ENCODE measurements at places on chromosomes 1 and 21. TPM values are rescaled to one million over a fixed set of nuclear protein-coding genes. Genes with fewer than 3 reads are reported as not detected.

Gene CDK18
- 1.4 TPM for total RNA-seq

Gene BRINP3
- total RNA-seq, result 3.6 TPM

Gene TSPAN2
- total RNA-seq, result 3.7 TPM

Gene PARP1
- 72.3 TPM for total RNA-seq

Gene ACTL8
- total RNA-seq, result not detected

Gene NBPF3
- 13.8 TPM for total RNA-seq

Gene MYOM3
- 0.32 TPM for total RNA-seq

Gene SLC50A1
- 25.0 TPM for total RNA-seq

Gene SHISA4
- total RNA-seq, result 21.9 TPM

Gene CDA
- 1.0 TPM for total RNA-seq

Gene LAD1
- 18.0 TPM for total RNA-seq

Gene UBXN10
- total RNA-seq, result 4.9 TPM

Gene B3GALT2
- 0.33 TPM for total RNA-seq

Gene LIN28A
- not detected for total RNA-seq

DNA sequence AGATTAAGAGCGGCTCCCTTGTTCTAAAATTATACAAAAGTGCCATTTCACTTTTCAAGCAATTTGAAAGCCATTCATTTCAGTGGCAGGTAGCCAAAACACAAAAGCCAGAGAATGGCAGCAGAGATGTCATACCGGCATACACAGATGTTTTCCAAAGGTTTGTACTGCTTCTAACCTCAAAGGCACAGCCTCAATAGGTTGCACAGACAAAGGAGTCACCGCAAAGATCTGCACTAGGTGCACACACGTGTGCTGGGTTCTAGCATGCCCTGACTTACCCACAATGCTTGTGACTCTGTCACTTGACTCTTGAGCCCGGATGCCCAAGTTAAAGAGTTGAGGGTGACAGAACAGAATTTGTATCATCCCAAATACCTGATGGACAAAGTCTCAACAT lies 448.9 kb upstream of the ADGRL2 start:
- no peaks in the 10 kb centered on the region for H3K4me1 ChIP-seq
- no peak overlapping the region for H3K27ac ChIP-seq
- no peak for DNase-seq
- H3K4me3 ChIP-seq, result no peak overlapping the region
- no peaks in the 10 kb centered on the region for H3K27me3 ChIP-seq

- no peak overlapping the region for H3K27ac ChIP-seq
- H3K27me3 ChIP-seq, result no peaks in the 10 kb centered on the region
- H3K4me3 ChIP-seq, result no peak overlapping the region
Measured at GRCh38 chr1:196680107-196680506, 28.3 kb downstream of the CFH start.

GRCh38 chr1:174262349-174263241 lies 103.3 kb downstream of the RABGAP1L start:
- H3K36me3 ChIP-seq, result no peaks in the 10 kb centered on the region
- DNase-seq, result no peak
- H3K27ac ChIP-seq, result no peak overlapping the region
- H3K4me3 ChIP-seq, result no peak overlapping the region

GRCh38 chr1:183831311-183831710 lies 26.4 kb downstream of the RGL1 start:
- H3K27ac ChIP-seq, result no peak overlapping the region
- no peaks in the 10 kb centered on the region for H3K36me3 ChIP-seq
- no peak for DNase-seq
- H3K4me3 ChIP-seq, result no peak overlapping the region

GRCh38 chr1:20640183-20640597 lies 6.9 kb downstream of the PINK1 start:
- no peak overlapping the region for H3K27ac ChIP-seq
- peaks cover 8% of the 10 kb centered on the region for H3K36me3 ChIP-seq
- H3K4me3 ChIP-seq, result no peak overlapping the region
- H3K27me3 ChIP-seq, result no peaks in the 10 kb centered on the region
- no peaks in the 10 kb centered on the region for H3K4me1 ChIP-seq
- DNase-seq, result no peak

DNA sequence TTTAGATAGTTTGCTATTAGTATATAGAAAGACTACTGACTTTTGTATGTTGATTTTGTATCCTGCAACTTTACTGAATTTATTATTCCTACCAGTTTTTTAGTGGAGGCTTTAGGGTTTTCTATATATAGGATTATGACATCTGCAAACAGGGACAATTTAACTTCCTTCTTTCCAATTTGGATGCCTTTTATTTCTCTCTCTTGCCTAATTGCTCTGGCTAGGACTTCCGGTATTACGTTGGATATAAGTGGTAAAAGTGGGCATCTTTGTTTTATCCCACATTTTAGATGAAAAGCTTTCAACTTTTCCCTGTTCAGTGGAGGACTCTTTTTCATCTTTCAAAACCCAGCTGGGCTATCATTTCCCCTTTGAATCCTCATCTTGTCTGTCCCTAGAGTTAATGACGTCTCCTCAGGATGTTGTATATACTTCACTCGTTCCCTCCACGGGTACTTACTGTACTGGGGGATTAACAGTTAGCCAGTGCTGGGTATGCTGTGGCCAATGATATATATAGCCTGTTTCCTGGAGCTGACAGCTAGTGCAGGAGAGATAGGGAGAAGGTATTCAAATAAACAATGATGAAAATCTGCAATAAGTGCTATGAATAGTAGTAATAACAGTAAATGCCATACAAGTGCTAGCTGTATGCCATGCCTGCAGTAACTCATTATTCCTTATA lies 9.8 kb downstream of the ACOT11 start:
- H3K4me1 ChIP-seq, result no peaks in the 10 kb centered on the region
- no peaks in the 10 kb centered on the region for H3K27me3 ChIP-seq
- no peaks in the 10 kb centered on the region for H3K36me3 ChIP-seq
- no peak for DNase-seq
- H3K27ac ChIP-seq, result no peak overlapping the region

- H3K27ac ChIP-seq, result peak overlapping the region; percentile 94
- no peaks in the 10 kb centered on the region for H3K27me3 ChIP-seq
- no peaks in the 10 kb centered on the region for H3K36me3 ChIP-seq
- H3K4me1 ChIP-seq, result no peaks in the 10 kb centered on the region
- peak overlapping the region; percentile 3 for H3K4me3 ChIP-seq
- peak; percentile 73 for DNase-seq
Measured at GRCh38 chr1:204417074-204417997, 5.7 kb upstream of the PPP1R15B start.

GRCh38 chr1:225863167-225863566 lies 19.0 kb downstream of the TMEM63A start:
- H3K27me3 ChIP-seq, result no peaks in the 10 kb centered on the region
- DNase-seq, result no peak
- no peak overlapping the region for H3K4me3 ChIP-seq
- peaks cover 4% of the 10 kb centered on the region for H3K36me3 ChIP-seq

DNA sequence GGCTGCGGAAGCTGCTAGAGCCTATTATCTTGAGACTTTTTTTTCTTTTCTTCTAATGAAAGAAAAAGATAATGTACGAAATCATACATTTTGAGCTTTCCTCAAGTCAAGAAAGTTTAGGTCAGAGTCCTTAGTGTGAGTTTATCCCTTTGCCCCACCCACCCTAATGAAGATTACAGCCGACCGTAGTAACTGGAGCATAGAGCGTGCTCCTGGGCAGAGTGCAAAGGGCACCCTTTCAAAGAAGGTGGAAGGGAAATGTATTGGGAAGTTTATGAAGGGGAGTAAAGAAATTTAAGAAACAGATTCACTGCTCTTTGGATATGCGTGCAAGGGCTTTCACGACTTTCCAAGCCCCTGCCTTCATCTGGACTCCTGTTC lies 17.2 kb downstream of the GNG12 start:
- no peak for DNase-seq
- no peaks in the 10 kb centered on the region for H3K36me3 ChIP-seq

DNA sequence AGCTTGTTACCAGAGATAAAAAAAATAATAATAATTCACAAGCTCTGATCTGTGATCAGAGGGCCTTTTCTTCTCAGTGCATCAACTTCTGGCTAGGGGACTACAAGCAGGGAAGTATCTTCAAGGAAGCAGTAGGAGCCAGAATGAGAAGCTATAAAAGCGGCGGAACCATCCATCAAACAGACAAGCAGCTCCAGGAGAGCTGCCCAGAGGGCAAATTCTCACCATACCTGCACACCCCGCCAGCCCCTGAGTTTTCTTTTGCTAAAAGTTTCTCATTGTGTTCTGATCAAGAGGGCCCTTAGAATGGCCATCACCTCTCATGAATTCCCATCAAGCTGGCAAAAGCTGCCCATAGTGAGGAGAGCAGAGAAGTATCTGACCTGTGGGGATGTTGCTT lies 99.4 kb downstream of the SMYD2 start:
- H3K36me3 ChIP-seq, result no peaks in the 10 kb centered on the region
- no peaks in the 10 kb centered on the region for H3K4me1 ChIP-seq
- no peak overlapping the region for H3K4me3 ChIP-seq

DNA sequence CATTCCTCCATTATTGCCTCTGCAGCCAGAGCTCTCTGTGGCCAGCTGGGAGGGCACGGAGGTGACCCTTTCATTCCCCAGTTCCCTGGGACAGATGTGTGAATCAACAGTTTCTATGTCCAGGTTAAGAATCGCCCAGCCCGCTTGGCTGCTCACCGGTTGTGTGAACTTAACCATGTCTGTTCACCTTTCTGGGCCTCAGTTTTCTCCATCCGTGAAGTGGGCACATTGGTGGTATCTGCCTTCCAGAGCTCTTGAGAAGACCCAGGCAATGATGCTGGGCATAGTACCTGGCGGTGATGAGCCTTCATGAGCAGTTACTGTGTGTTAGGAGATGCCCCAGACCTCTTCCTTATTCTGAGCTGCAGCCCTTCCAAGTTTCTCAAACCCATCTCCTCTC lies 238.3 kb downstream of the MATN1 start:
- H3K27me3 ChIP-seq, result peaks cover 5% of the 10 kb centered on the region
- no peak overlapping the region for H3K4me3 ChIP-seq
- H3K27ac ChIP-seq, result no peak overlapping the region
- H3K36me3 ChIP-seq, result no peaks in the 10 kb centered on the region

- H3K4me1 ChIP-seq, result no peaks in the 10 kb centered on the region
- no peaks in the 10 kb centered on the region for H3K36me3 ChIP-seq
- no peak overlapping the region for H3K27ac ChIP-seq
- H3K27me3 ChIP-seq, result no peaks in the 10 kb centered on the region
- no peak overlapping the region for H3K4me3 ChIP-seq
Measured at GRCh38 chr1:45880930-45881329, 77.5 kb downstream of the MAST2 start.

GRCh38 chr1:236161230-236161629 lies 18.9 kb downstream of the GPR137B start:
- no peak for DNase-seq
- no peaks in the 10 kb centered on the region for H3K36me3 ChIP-seq
- H3K27me3 ChIP-seq, result no peaks in the 10 kb centered on the region
- H3K4me1 ChIP-seq, result no peaks in the 10 kb centered on the region

- no peaks in the 10 kb centered on the region for H3K27me3 ChIP-seq
- no peak for DNase-seq
- H3K4me3 ChIP-seq, result no peak overlapping the region
Measured at GRCh38 chr1:116820369-116820768, 66.1 kb downstream of the CD2 start.

DNA sequence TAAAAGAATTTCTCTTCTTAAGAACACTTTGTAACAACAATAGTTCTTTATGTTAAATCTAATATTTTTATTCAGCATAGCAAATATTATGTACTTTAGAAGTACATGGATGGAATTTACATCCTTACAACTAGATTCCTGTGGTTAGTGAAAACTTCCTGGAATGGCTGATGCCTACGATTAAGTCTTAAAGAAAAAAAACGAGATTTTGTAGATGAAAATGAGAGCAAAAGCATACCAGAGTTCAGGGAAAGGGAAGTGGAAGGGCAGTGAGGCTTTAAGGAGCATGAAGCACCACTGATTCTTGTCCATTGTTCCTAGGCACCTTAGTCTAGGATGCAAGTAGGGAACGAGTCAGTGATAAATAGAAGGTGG lies 26.7 kb downstream of the CFH start:
- H3K4me3 ChIP-seq, result no peak overlapping the region
- no peaks in the 10 kb centered on the region for H3K27me3 ChIP-seq
- no peaks in the 10 kb centered on the region for H3K36me3 ChIP-seq
- no peak for DNase-seq
- no peak overlapping the region for H3K27ac ChIP-seq

DNA sequence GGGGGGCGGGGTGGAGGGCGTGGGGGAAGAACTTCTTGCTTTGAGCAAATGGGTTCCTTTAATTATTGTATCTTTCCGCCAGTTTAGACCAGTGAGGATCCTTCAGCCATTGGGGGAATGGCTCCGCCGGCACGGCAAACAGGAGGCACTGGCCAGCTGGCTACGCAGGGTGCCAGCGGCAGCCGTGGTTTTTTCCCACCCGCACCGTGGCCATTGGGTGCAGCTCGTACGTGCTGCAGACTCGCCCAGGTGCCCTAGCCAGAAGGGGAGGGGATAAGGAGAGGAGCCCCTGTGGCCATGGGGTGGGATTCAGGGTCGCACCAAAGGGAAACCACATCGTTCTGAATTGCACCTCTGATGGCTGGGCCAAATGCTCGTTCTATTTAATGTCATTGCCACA lies 65.6 kb downstream of the RGSL1 start:
- H3K27ac ChIP-seq, result no peak overlapping the region
- no peak overlapping the region for H3K4me3 ChIP-seq
- no peaks in the 10 kb centered on the region for H3K4me1 ChIP-seq

- H3K4me1 ChIP-seq, result no peaks in the 10 kb centered on the region
- no peaks in the 10 kb centered on the region for H3K27me3 ChIP-seq
- H3K27ac ChIP-seq, result no peak overlapping the region
Measured at GRCh38 chr21:38221594-38221993, 35.2 kb upstream of the KCNJ15 start.

GRCh38 chr1:31715087-31715872 lies 11.5 kb upstream of the COL16A1 start:
- no peaks in the 10 kb centered on the region for H3K27me3 ChIP-seq
- peak overlapping the region; percentile 58 for H3K4me3 ChIP-seq
- H3K27ac ChIP-seq, result peak overlapping the region; percentile 89
- peak; percentile 76 for DNase-seq
- no peaks in the 10 kb centered on the region for H3K4me1 ChIP-seq

GRCh38 chr1:200653022-200653462 lies 16.7 kb downstream of the DDX59 start:
- H3K36me3 ChIP-seq, result no peaks in the 10 kb centered on the region
- H3K4me3 ChIP-seq, result no peak overlapping the region
- no peak overlapping the region for H3K27ac ChIP-seq
- no peak for DNase-seq
- no peaks in the 10 kb centered on the region for H3K4me1 ChIP-seq

GRCh38 chr1:116560704-116561490 lies 9.9 kb downstream of the CD58 start:
- no peaks in the 10 kb centered on the region for H3K4me1 ChIP-seq
- no peak overlapping the region for H3K4me3 ChIP-seq
- H3K27me3 ChIP-seq, result no peaks in the 10 kb centered on the region
- no peaks in the 10 kb centered on the region for H3K36me3 ChIP-seq
- H3K27ac ChIP-seq, result no peak overlapping the region
